Esophagus squamous epithelium (tissue), 5 donors: ENCODE measurements at places on chromosomes 11 and 22. TPM values are rescaled to one million over a fixed set of nuclear protein-coding genes. Genes with fewer than 3 reads are reported as not detected.

The WBP2NL gene
- total RNA-seq = not detected

The HEPN1 gene
- total RNA-seq = not detected

- DNase-seq = no peak
Measured at GRCh38 chr11:73902303-73902702, 25.5 kb downstream of the PAAF1 start.

- no peak for DNase-seq
Measured at GRCh38 chr11:75815345-75816168, 547 bp downstream of the UVRAG start.

DNA sequence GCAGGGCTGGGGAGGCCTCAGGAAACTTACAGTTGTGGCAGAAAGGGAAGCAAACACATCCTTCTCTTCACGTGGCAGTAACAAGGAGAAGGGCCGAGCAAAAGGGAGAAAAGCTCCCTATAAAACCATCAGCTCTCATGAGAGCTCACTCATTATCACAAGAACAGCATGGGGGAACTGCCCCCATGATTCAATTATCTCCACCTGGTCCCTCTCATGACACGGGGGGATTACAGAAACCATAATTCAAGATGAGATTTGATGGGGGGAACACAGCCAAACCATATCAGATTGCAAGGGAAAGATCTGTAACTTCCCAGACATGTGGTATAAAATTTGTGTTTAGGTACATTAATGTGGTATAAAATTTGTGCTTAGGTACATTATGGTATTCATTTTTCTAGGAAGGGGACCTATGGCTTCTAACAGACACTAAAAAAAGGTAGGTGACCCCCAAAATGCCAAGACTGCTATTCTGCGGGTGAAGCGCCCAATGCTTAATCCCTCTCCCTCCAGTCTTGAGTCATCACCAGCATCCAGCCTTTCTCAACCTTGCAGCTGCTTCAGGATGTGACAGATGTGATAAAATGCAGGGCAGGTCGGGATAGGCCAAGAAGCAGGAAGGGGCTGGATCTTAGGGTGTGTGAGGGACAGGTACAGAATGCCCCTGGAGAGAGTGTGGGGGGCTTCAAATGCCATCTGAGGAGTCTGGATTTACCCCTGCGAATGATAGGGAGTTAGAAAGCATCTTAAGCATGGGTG, 57.7 kb upstream of the AMPD3 start:
- DNase-seq = no peak

DNA sequence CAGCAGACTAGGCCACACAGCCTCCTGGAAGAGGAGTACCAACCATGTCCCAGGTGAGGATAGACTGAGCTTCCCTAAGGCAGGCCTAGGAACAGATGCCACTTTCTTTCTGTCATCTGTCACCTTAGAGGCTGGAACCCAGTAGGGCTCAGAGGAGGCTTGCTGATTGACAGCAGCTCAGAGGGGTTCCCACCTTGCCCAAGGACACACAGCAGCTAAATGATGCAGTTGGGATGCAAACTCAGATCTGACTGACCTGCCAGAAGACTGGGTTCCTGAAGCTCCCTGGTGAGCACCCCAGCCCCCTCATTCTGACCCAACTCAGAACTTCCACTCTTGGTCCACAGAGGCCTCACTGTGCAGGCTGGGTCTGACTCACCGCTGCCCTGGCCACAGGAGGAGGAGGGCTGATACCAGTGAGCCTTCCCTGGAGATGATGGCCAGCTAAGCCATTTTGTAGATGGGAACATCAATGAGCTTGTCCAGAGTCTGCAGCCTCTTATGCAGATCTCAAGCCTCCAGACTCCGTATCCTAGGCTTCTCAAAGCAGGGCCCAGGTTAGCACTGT, 14.0 kb downstream of the CAPN5 start:
- DNase-seq = no peak

- no peak for DNase-seq
Measured at GRCh38 chr11:32953700-32954099, 61.1 kb downstream of the QSER1 start.

DNA sequence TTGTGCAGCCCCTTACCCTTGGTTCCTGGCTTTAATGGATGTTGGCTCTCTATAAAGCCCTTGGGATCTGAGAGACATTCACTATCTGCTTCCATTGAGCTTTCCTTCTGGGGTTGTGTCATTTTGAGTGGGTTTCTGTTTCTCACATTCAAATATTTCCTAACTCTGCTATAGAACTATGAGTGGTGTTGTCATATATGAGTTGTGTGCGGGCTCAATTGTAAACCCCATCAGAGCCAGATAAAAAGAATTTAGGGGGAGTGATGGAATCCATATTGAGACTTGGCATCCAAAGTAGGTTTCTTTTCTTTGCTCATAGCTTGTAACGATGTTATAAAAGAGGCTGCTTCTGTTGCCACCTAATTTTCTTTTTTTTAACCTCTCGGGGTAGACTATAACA, 41.8 kb upstream of the SPON1 start:
- no peak for DNase-seq

GRCh38 chr22:47132428-47132825, 370.0 kb downstream of the TBC1D22A start:
- no peak for DNase-seq

DNA sequence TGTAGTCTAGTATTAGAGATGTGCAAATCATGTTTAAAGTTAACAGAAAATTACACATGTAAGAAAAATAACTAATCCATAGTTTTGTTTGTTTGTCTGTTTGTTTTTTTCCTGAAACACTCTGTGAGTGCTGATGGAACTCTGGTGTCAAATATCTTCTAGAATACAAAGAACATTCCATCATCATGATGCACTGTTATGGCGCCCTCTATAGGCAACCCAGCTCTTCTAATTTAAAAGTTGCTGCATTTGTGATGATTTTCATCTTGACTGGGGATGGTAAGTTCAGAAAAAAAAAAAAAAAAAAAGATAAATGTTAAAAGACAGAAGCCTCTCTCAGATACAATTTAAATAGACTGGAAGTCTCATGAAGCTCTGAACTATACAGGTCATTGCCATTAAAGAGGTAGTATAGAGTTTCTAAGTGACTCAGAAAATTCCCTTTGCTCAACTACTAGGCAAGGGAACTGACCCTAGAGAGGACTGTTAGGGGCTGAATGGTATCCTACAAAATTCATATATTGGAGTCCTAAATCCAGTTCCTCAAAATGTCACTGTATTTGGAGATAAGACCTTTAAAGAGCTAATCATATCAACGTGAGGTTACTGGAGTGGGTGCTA, 597.2 kb upstream of the ANO3 start:
- no peak for DNase-seq

DNA sequence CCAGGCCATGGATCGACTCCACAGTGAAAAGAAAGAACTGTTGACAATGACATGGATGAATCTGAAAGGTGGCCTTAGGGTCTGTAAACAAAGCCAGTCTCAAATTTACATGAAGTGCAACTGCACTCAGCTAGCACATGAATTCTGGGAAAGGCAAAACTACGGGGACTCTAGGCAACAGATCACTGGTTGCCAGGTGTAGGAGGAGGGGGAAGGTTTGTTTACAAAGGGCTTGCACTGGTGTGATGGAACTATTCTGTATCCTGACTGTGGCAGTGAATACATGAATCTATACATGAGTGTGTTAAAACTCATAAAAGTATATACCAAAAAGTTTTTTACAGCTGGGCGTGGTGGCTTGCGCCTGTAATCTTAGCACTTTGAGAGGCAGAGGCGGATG, 27.3 kb downstream of the ALX4 start:
- no peak for DNase-seq

GRCh38 chr22:19845054-19845722, 9.5 kb downstream of the GNB1L start:
- DNase-seq = no peak

- DNase-seq = no peak
Measured at GRCh38 chr22:37137903-37138665, 11.6 kb downstream of the IL2RB start.
